Cardiac atrium fibroblast (primary cell): ENCODE measurements at places on chromosomes 7 and 10. TPM values are rescaled to one million over a fixed set of nuclear protein-coding genes. Genes with fewer than 3 reads are reported as not detected.

CISD1 gene
- total RNA-seq = 30.0 and 40.8 TPM in 2 replicates

TWIST1 gene
- 13.5 and 18.0 TPM in 2 replicates for total RNA-seq

SPDYE2 gene
- not detected in 2 replicates for total RNA-seq

GRM8 gene
- not detected in 2 replicates for total RNA-seq

PTPRE gene
- total RNA-seq = 2.0 and 3.7 TPM in 2 replicates

PPP1R9A gene
- 0.16 TPM in 1 of 2 replicates, not detected in the other for total RNA-seq

MBL2 gene
- not detected in 2 replicates for total RNA-seq

DGKI gene
- total RNA-seq = 0.36 and 1.8 TPM in 2 replicates

KIAA1549 gene
- 0.54 and 1.3 TPM in 2 replicates for total RNA-seq

BMPR1A gene
- 22.5 and 33.4 TPM in 2 replicates for total RNA-seq

ANAPC16 gene
- total RNA-seq = 63.9 and 75.3 TPM in 2 replicates

PRKG1 gene
- 14.7 and 23.5 TPM in 2 replicates for total RNA-seq

CYP26C1 gene
- 0.32 and 4.7 TPM in 2 replicates for total RNA-seq
